ENCODE measurements at places on chromosomes 7 and 10. TPM values are rescaled to one million over a fixed set of nuclear protein-coding genes. Genes with fewer than 3 reads are reported as not detected.

GRCh38 chr10:98758463-98758862 is 311.7 kb upstream of the HPS1 start:
- DNase-seq, result no peak

DNA sequence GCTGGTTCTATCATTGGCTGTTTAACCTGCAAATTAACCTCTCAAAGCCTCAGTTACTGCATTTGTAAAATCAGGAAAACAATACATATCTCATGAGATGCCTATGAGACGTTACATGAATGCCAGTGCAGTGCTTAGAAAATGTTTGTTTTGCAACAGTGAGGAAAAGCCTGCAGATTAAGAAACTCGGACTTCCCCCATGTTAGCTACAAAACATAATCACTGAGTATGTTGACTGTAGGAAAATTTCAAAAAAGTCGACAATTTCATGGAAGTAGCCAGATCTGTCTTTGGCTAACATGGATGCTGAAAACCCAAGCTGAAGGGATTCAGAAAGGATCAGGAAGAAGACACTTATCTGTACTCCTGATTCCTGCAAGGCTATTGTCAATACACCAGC is 121.4 kb downstream of the TRIL start:
- DNase-seq, result no peak

DNA sequence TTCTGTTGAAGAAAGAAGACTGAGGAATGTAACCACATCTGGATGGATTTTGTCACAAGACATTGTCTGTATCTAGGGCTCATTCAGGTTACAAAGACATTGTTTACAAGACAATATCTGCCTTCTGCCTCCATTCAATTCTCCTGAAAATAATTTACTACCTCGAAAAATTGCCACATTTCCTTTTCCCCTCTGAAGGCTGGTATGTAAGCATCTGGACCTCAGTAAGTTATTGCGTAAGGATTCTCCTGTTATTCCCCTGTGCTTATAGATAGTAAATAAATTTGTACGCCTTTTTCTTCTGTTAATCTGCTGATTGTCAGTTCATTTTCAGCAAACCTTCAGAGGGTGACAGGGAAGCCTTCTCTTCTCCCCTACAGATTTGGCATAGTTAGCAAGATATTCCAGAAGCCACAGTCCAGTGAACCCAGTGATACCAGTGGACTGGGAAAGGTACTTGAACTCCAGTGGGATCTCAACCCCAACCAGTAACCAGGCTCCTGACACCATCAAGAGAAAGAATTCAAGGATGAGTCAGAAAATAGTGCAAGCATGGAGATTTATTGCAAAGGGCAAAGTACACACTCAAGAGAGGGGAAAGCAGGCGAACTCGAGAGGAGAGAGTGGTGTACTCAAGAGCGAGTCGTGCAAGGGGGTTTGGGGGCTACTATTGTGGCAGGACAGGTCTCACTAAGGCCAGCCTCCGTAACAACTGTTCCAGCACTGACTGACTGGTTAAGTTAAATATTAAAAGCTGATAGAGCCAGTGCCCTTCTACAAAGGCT is 706.9 kb upstream of the GHITM start:
- DNase-seq, result no peak

GRCh38 chr10:92742331-92743228 is 52.8 kb downstream of the HHEX start:
- DNase-seq, result no peak

DNA sequence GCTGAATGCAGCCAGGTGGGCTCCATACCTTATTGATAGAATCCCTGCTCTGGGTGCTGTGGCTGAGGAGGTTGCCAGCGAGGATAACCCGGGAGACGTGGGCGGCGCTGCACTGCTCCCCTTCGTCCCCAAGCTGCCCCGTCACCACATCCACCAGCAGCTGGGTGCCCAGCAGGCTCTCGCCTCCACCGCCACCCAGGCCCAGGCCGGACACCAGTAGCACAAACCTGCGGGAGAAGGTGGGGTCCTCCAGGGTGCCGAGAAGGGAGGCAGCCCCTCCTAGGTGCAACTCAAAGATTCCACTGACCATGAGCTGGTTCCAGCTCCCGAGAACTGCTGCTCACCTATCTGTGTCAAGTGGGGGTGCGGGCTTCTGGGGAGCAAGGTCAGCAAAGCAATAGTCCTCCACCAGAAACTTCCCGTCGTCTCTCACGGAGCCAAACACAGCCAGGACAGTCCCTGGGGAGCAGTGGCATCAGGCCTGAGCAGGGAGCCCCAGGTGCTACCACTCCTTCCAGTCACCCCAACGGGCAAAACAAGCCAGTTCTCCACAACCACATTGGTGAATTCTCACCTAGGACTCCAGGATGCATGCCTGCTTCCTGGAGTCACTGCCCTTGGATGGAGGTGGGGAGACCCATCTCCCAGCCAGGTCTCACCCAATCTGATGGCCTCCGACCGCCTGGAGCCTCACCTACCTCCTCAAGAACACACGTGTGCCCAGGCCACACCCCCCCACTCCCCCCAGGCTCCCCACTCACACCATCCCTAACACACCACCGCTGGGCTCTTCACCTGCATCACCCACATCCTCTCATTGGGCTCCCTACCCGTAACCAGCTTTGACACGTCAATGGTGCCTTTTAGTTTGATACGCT is 6.3 kb downstream of the POLD2 start:
- DNase-seq, result no peak

GRCh38 chr7:75965617-75966016 is 28.8 kb downstream of the TMEM120A start:
- no peak for DNase-seq

- DNase-seq, result no peak
Observed at GRCh38 chr10:103979530-103979929, 12.6 kb downstream of the SLK start.

- DNase-seq, result no peak
Observed at GRCh38 chr10:84521013-84521412, 192.6 kb downstream of the CCSER2 start.

The GNG11 gene
- total RNA-seq, result 0.38 TPM

The PARP12 gene
- total RNA-seq, result 14.5 TPM

The TAS2R3 gene
- 2.6 TPM for total RNA-seq

The KLF14 gene
- total RNA-seq, result not detected
